ENCODE measurements at places on chromosomes 2 and 18.
A peak's percentile ranks its signal among the peaks of the same experiment; 100 is the strongest.

DNA sequence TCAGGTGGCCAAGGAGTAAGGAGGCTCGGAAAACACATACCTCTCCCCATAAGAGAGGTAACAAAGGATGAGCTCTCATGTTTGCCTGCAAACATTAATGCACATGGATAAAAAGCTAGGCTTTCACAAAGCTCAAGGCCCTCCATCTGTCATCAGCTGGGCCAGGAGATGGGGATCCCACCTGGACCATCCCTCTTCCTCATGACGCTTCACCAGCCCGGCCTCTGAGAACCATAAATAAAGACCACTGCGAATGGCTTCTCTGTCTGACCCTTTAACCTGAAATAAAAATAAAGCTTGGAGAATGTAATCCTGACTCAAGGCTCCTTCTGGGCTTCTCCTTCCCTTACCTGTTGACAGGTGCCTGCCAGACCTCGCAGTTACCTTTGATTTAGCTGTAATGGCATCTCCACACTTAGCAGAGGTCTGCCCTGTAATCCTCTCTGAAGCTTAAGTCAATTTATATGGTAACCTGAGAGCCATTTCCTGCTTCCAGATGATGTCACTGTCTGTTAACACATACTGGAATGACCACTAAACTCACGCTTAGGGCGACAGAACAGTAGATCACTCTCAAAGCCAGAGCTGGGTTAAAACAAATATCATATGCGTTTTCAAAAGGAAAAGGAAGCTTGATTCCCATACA lies 29.3 kb upstream of the FOXI3 start:
- DNase-seq, result peak; percentile 5

DNA sequence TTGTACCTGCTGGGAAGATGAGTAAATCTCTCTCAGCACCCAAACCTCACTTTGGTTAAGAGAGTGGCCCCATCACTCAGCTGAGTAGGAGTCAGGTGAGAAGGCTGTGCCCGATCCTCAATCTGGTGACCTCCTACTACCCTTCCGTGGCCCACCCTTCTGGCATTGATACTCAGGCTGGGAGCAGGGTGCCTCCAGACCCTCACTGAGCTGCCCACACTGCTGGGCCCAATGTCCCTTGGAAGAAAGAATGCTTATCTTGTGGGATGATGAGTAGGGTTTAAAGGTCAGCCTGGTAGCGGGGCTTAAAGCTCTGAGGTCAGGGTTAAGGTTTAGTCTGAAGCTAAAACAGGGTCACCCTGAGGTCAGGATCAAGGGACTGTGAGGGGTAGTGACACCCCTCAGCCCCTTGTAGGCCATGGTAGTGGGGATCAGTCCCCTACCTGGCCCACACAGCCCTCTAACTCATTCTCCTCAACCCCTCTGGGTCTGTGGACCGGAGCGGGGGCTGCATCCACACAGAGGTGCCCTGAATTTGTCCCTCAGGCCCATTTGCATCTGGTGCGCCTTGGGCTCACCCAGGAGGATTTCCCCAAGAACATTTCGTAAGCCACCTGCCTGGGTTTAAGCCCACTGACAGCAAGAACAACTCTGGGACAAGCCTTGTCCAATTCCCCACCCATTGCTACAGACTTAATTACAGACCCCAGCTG lies 123.8 kb downstream of the CYP26B1 start:
- DNase-seq, result no peak

DNA sequence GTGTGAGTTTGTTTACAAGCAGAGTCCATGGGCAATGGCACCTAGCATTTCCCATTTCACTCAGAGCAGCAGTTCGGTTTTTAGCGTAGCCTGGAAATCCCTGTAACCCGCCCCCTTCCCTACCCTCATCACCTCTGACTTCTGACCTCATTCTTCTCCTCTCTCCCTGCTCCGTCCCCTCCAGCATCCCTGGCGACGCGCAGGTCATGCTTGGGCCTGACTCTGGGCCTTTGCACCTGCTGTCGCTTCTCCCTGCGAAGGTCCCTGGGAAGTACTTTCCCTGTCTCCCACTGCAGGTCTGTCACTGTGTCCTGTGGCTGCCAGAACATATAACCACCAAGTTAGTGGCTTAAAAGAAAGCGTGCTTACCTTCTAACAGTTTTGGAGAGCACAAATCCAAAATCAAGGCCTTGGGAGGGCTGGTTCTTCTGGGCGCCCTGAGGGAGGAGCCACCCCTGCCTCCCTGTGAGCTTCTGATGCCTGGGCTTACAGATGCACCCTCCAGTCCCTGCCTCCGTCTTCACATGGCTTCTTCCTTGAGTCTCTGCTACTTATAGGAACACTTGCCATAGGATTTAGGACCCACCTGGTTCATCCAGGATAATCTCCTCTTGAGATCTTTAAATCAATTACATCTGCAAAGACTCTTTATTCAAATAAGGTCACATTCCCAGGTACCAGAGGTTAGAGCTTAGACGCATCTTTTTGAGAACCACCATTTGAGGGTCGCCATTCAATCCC lies 8.1 kb upstream of the RAB17 start:
- no peak for DNase-seq

- DNase-seq, result peak; percentile 84
Measured at GRCh38 chr2:23602116-23602515, 217.1 kb downstream of the KLHL29 start.

DNA sequence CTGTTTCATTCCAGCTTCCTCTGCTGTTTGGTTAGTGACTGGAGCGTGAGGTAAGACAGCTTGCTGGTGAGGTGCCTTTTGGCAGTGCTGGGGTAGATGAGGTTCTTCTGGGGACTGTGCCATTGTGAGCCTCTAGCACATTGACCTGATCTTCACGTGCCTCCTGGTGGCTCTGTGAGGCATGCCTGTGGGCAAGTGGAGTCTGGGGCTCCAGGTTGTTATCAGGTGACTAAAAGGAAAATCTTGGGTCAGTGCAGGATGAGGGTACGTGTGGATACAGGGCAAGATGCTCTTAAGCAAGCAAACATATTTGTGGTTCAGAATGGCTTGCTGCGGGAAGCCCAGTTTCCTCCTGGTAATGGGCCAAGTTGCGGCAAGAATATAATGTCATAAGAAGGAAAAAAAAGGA lies 75.4 kb downstream of the FHOD3 start:
- DNase-seq, result peak; percentile 91

DNA sequence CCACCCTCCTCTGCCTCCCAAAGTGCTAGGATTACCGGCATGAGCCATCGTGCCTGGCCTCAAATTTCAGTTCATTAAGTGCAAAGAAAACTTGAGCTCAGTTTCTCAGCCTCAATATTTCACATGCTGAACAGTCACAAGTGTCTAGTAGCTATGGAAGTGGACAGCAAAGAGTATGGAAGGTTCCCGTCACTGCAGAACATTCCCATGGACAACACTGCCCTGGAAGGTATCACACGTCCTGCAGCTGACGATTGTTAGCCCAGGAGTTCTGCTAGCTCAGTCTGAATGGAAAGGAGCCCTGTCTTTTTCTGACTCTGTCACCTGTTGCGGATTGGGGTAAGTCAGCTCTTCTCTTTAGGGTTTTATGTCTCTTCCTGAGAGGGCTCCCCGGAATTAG lies 86.2 kb upstream of the PTPRM start:
- DNase-seq, result no peak

GRCh38 chr2:168970711-168971233 lies 60.4 kb downstream of the ABCB11 start:
- no peak for DNase-seq

DNA sequence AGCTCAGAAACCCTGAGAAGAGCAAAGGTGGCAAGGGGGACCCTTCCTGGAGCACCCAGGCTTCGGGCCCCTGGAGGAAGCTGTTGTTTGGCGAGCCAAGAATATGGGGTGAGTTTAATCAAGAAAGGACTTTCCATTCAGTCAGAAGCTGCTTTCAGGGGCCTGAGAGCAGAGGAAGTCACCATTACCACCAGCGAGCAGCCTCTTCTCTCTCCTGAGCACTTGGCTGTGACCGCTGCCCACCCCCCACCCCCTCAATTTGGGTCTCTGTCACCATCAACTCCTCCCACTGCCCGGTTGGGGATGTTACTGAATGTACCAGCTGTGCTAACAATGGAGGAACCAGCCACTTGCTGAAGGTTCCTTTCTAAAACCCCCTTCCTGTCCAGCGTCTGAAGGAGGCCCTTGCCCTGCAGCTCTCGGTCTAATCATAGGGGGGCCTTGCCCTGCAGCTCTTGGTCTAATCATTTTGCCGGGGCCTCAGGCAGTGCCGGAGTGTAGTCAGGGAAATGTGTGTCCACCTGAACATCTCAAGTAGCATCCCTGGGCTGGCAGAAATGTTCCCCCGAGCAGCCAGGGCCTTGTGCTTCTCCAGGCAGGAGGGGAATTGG lies 943 bp downstream of the INPP5D start:
- no peak for DNase-seq

GRCh38 chr2:45568935-45569334 lies 42.1 kb downstream of the SRBD1 start:
- no peak for DNase-seq

DNA sequence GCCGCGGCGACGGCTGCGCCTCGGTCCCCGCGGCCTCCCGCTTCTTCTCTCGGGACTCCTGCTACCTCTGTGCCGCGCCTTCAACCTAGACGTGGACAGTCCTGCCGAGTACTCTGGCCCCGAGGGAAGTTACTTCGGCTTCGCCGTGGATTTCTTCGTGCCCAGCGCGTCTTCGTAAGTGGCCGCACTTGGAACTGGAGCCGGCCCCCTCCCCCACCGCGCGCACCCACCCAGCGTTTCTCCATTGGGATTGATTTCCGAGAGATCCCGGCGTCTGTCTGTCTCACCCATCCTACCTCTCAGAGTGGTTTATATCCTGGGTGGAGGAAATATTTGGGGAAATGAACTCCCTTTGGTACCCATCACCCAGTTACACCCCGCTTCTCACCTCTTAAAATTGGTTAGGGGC lies 498 bp downstream of the ITGAV start:
- DNase-seq, result peak; percentile 75

All from astrocyte of the hippocampus (primary cell).